Neural cell (in vitro differentiated cells): ENCODE measurements at places on chromosomes 1 and 21. TPM values are rescaled to one million over a fixed set of nuclear protein-coding genes. Genes with fewer than 3 reads are reported as not detected.

CDCA8 gene
- 0.72 and 1.0 TPM in 2 replicates for polyA plus RNA-seq

LMX1A gene
- polyA plus RNA-seq, result 0.47 and 0.52 TPM in 2 replicates

MAPKAPK2 gene
- 9.0 and 9.1 TPM in 2 replicates for polyA plus RNA-seq

IER5 gene
- 8.4 and 8.9 TPM in 2 replicates for polyA plus RNA-seq

ADORA1 gene
- 7.2 and 18.0 TPM in 2 replicates for polyA plus RNA-seq

RYR2 gene
- polyA plus RNA-seq, result 3.8 and 5.1 TPM in 2 replicates

FLG2 gene
- not detected in 2 replicates for polyA plus RNA-seq

HSF2BP gene
- polyA plus RNA-seq, result 0.54 and 0.89 TPM in 2 replicates
